ENCODE measurements at places on chromosomes 16 and 17. TPM values are rescaled to one million over a fixed set of nuclear protein-coding genes. Genes with fewer than 3 reads are reported as not detected.

TMEM132E gene
- total RNA-seq: 1.5 TPM

B4GALNT2 gene
- total RNA-seq: not detected

TMEM114 gene
- total RNA-seq: not detected

SRL gene
- 2.3 TPM for total RNA-seq

FBXO39 gene
- total RNA-seq: 4.7 TPM

TCAP gene
- 6.8 TPM for total RNA-seq

KLHL10 gene
- 0.51 TPM for total RNA-seq

MARVELD3 gene
- total RNA-seq: not detected

TADA2A gene
- 12.2 TPM for total RNA-seq

OSGIN1 gene
- total RNA-seq: 4.8 TPM

TMIGD1 gene
- not detected for total RNA-seq

KRT31 gene
- total RNA-seq: not detected

LDHD gene
- 120 TPM for total RNA-seq

TRPV3 gene
- 2.8 TPM for total RNA-seq

SLC52A1 gene
- not detected for total RNA-seq

CRHR1 gene
- not detected for total RNA-seq

NPW gene
- total RNA-seq: not detected

TXNDC11 gene
- 56.5 TPM for total RNA-seq

SLC25A11 gene
- 85.5 TPM for total RNA-seq

Measured in subcutaneous adipose tissue (tissue), 4 donors.